Fibroblast of pulmonary artery (primary cell): ENCODE measurements at places on chromosomes 16 and 17.
A peak's percentile ranks its signal among the peaks of the same experiment; 100 is the strongest.

DNA sequence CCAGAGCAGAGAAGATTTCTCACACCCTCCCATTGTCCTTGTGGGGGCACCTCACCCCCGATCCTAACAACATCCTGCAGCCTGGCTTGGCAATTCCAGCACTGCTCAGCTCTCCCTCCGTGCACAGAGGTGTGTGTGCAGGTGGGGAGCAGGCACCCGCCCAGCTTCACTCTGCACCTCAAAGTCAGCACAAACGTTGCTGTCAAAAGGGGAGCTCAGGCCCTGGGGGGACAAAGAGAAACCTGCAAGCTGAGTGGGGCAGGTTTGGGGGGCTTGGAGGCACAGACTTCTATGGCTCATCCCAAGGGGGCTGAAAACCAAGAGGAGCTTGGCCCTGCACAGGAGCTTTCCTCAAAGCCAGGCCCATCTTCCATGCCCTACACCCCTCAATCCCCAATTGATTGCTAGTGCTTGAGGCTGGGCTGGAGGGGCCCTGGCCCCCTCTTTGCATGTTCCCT is 231.9 kb upstream of the TNRC6C start:
- no peak for DNase-seq

DNA sequence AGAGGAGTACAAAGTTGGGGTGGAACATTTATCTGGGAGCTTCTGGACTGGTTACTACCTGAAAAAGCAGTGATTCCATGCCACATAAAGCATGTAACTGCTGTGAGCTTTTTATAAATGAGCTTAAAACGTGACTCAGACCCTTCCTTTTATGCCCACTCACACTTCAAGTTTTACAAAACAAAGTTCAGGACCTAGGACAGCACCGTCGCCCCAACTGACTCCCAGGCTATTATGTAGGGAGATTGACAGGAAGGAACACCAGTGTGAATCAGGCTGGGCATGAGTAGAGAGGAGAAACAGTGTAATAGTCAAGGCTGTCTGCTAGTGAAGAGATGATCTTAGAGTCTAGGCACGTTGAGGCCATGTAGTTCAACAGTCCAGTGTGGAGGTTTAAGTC is 91.6 kb upstream of the DNAH9 start:
- DNase-seq = peak; percentile 1

GRCh38 chr16:16126896-16127295 is 96.4 kb downstream of the ABCC6 start:
- DNase-seq = no peak

DNA sequence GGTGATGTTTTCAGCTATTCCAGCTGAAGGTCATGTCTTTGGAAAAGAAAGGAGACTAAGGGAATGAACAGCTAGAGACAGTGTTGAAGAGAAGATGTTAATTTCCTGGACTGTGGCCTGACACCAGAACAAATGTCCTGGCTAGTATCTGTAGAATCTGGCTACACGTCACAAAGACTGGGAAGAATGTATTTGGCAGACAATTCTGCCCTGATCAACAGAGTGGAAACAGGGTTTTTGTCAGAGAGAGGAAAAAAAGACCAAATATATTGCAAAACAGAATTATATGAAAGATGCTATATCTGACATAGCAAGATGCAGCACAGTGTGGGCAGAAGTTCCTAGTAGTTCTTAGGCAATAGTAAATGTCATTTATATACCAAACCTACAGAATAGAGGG is 17.0 kb upstream of the ANKFN1 start:
- DNase-seq = no peak

DNA sequence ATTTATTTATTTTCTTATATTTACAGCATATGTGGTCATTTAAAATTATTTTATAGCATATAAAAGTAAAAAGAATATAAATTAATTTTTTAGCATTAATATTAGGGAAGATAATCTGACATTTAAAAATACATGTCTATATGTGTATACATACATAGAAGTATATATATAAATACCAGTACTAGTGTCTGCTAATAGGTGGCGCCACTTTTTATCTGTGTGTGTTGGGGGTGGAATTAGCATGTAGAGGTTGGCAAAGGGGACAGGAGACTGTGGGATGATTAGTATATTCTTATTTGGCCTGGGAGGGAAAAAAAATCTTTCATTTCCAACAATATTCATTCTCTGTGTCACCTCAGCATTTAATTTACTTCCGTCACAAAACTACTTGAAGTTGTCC is 359.1 kb downstream of the WWOX start:
- DNase-seq = no peak

GRCh38 chr16:73113336-73113735 is 65.4 kb upstream of the ZFHX3 start:
- peak; percentile 55 for DNase-seq
